MM.1S (cell line): ENCODE measurements at places on chromosomes 16 and 17.

- no peak for DNase-seq
Observed at GRCh38 chr17:21358682-21359482, 17.3 kb upstream of the KCNJ12 start.

- no peak for DNase-seq
Observed at GRCh38 chr16:86818671-86819532, 240.6 kb downstream of the FOXL1 start.

- DNase-seq: no peak
Observed at GRCh38 chr17:40608061-40608581, 39.5 kb downstream of the SMARCE1 start.

- no peak for DNase-seq
Observed at GRCh38 chr17:4297351-4297750, 33.6 kb upstream of the ANKFY1 start.

GRCh38 chr17:46139432-46140210 lies 53.6 kb downstream of the KANSL1 start:
- no peak for DNase-seq

- no peak for DNase-seq
Observed at GRCh38 chr17:65408050-65408449, 153.4 kb downstream of the AXIN2 start.

DNA sequence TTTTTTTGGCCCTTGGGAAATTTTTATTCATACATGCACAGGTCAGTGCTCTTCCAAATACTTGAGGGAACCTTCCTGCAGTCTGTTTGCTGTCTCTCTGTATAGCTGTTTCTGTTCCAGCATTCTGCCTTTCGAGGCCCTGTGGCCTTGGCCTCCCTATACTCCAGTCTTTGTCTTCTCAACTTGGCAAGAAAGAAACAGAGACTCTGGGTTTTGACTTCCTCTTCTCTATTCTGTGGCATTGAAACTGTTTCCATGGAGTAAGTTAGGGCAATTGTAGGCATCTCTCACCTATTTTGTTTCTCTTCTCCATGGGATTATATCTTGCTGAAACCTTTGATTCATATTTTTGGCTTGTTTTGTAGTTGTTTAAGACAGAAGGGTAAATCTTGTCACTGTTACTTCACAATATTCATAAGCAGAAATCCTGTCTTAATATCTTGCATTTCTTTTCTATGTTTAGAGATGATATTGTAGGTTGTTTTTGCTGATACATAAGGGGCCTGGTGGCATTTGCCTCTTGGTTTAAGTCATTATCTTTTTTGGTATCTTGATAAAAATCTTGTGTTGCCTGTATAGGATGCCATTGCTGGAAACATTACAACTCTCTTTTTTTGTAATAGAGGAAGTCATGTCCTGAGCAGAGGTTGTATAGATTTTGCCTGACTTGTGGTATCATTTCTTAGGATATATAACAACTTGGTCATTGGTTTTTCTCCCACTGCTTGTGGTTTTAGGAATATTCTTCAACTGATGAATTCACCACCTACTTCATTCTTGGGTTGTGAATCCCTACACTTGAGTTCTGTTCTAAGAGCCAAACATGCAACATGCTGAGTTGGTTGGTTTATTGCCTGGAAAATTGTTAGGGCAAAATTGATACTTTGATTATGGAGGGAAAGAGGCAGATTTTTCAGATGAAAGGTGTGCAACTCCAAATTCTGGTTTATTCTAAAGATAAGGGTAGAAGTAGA lies 168.6 kb downstream of the FTO start:
- DNase-seq: no peak

GRCh38 chr16:27852116-27852515 lies 211.4 kb downstream of the GSG1L start:
- no peak for DNase-seq

GRCh38 chr17:54124456-54124855 lies 301.7 kb downstream of the KIF2B start:
- DNase-seq: no peak

DNA sequence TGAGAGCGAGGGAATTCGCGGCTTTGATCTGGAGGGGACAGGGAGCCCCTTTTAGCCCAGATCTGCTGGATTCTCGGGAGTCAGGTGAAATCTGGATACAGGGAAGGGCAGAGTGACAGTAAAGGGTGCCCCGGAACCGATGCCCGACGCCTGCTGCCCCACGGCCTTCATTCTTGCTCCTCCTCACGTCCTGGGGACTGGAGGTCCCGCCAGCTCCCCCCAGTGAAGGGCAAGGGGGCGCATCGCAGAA lies 596 bp downstream of the OR1F1 start:
- no peak for DNase-seq

DNA sequence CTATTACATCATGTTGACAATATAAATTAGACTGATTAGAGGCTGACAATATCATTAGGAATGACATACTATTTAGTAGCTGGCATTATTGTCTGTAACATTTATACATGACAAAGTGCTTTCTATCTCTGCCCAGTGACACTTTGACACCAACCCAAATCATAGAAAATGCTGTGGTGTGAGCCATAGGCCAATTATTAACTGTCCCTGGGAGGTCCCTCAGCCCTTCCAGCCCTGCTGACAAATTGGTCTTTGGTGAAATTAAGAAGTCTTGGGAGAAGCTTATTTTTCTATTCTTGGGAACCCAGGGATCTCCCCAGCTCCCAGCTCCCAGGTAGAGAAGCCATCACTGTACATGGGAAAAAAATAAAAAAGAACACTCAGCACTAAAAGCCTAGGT lies 179.6 kb downstream of the AIPL1 start:
- DNase-seq: no peak
